ENCODE measurements at places on chromosomes 13 and 19.

- DNase-seq = peak; percentile 27
Observed at GRCh38 chr19:32041681-32042292, 303.6 kb upstream of the ZNF507 start.

DNA sequence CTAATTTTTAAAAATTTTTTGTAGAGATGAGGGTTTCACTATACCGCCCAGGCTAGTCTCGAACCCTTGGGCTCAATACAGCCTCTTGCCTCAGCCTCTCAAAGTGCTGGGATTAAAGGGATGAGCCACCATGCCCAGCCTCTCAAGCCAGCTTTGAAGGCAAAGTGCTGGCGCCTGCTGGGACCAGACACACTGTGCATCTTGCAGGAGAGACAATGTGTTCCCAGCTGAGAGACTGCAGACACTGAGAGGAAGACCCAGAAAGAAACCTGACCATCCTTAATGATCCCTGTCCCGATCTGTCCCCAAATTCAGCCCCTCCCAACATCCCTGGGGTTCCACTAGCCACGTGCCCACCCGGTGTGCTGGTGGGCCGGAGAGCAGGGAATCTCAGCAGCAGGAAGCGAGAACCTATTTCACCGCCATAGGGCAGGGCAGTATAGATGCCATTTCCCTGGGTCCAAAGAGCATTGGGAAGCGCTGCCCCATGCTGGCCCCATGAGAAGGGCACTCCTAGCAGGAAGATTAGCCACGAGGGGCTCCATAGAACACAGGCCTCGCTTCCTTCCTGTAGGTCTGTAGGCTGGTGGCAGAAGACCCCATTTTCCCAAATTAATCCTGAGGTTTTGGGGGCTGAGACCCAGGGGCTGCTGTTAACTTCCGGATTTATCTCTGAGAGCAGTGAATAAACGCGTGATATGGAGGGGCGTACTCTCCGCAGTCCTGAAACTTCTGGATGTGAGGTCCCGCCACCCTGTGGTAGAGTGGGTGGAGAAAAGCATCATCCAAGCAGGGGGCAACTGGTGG lies 968 bp downstream of the RAVER1 start:
- DNase-seq = no peak

DNA sequence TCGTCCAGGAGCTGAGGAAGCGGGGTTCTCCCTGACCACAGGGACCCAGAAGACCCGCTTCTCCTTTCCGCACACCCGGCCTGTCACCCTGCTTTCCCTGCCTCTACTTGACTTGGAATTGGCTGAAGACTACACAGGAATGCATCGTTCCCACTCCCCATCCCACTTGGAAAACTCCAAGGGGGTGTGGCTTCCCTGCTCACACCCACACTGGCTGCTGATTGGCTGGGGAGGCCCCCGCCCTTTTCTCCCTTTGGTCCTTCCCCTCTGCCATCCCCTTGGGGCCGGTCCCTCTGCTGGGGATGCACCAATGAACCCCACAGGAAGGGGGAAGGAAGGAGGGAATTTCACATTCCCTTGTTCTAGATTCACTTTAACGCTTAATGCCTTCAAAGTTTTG lies 18.9 kb downstream of the VASP start:
- DNase-seq = peak; percentile 81

GRCh38 chr19:51366389-51367254 lies 434 bp upstream of the ETFB start:
- peak; percentile 98 for DNase-seq

DNA sequence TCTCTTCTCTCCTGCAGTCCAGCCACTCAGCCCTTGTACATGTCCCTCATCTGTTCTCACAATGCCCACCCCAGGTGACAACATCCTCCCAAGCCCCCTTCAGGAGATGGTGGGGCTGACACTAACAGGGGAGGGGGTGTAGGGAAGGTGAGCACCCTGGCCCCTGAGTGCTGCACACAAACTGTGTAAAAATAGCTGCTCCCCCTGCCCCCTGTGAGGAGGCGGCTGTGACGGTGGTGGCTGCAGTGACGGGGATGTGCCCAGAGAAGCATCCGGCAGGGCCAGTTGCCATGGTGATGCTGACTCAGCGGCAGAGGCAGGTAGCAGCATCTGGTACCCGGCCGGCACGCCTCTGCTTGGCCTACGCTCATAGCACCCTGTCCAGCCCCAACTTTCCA lies 13.0 kb upstream of the JUND start:
- DNase-seq = no peak

- no peak for DNase-seq
Observed at GRCh38 chr13:111119966-111120365, 4.9 kb downstream of the ARHGEF7 start.

GRCh38 chr13:24161010-24161775 lies 673 bp downstream of the SPATA13 start:
- no peak for DNase-seq

GRCh38 chr13:78129359-78129758 lies 210.7 kb upstream of the EDNRB start:
- no peak for DNase-seq

DNA sequence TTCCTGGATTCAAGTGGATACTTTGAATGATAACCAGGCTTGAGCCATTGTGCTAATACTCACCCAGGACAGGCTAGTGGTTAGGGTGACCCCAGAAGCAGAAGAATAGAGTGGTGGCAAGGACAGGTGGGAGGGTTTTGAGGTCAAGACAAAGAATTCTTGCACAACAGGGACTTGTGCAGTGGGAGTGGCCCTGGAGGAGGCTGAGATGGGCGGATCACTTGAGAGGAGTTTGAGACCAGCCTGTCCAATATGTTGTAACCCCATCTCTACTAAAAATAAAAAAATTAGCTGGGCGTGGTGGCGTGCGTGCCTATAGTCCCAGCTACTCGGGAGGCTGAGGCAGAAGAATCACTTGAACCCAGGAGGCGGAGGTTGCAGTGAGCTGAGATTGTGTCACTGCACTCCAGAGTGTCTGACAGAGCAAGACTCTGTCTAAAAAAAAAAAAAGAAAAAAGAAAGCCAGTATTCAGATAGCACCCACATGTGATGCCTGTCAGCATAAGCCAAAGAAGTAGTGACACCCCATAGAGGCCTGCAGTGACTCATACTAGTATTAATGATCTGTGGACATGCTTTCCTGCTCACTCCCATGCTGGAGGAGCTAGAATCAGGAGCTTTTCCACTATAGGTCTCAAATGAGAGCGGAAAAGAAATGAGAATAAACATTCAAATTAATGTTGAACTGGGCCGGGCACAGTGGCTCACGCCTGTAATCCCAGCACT lies 78.7 kb downstream of the RNF17 start:
- peak; percentile 10 for DNase-seq

DNA sequence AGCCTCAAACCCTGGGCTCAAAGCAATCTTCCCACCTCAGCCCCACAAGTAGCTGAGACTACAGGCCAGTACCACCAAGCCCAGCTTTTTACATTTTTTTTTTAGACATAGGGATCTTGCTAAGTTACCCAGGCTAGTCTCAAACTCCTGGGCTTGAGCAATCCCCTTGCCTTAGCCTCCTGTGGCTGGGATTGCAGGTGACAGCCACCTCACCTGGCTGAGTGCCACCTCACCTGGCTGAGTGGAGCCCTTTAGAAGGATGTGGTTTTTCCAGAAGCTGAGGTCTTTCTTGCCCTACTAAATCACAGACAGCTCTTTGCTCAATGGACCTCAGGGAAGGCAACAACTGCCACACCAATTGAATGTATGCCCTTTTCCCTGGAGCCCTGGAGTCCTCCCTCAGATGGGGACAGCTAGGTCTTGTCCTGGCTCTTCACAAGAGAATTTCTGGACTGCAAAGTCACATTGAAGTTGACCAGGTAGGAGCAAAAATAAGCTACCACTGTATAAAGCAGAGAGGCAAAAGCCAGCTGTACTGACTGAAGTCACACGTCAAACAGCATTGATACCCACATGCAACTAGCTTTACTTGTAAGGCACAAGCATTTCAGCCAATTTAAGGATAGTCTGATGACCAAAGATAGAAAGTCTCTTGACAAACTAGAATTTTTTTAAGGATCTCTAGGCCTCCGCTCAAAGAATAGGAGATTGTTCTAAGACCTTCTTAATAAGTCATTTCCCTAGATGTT lies 14.0 kb downstream of the PDX1 start:
- DNase-seq = no peak

GRCh38 chr13:99450416-99450815 lies 50.9 kb upstream of the TM9SF2 start:
- no peak for DNase-seq

- DNase-seq = peak; percentile 6
Observed at GRCh38 chr19:9498183-9498902, at the start of gene ZNF560. ZNF560 (minus strand) TSS chr19:9498616; CDS start chr19:9475313, 23,303 bp downstream.

- peak; percentile 78 for DNase-seq
Observed at GRCh38 chr19:6519289-6519688, 11.5 kb upstream of the TNFSF9 start.

GRCh38 chr13:79070343-79070974 lies 335.6 kb downstream of the RBM26 start:
- DNase-seq = no peak

Data from fibroblast of skin of abdomen (primary cell).